Astrocyte (in vitro differentiated cells and primary cell): ENCODE measurements at places on chromosomes 5 and 9. TPM values are rescaled to one million over a fixed set of nuclear protein-coding genes. Genes with fewer than 3 reads are reported as not detected.

The ZDHHC11B gene
- total RNA-seq: 0.23 and 0.29 TPM in 2 replicates

DNA sequence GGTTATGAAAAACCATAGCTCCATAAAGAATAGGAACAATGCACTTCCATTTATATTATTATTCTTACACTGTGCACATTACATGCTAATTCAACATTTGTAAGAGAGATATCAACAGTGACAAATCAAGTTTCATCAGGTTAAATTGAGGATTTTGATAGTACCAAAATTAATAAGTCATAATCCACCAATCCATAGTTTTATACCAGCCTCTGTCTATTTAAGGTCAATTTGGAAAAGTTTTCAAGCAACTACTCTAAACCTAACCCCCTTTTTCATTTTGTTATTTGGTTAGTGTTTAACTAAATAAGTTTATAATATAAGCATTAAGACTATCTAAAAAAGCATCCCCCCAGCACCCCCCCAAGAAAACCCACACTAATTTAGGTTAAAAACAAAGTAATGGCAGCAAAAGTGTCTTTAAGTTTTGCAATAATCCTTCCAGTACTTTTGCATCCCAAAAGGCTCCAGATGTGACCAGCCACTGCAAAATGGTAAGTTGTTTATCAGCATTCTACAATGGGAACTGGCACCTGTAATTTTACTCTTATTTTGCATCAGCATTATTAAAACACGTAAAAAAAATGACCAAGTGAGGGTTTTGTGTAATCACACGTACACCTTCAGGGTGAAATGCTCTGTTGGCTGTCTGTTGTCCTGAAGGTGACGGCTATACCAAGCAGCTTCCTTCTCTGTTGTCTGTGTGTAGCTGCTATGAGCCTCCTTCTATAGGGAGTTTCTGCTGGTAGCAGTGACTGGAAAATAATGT lies 36.8 kb upstream of the SSBP2 start:
- DNase-seq: peak; percentile 69

DNA sequence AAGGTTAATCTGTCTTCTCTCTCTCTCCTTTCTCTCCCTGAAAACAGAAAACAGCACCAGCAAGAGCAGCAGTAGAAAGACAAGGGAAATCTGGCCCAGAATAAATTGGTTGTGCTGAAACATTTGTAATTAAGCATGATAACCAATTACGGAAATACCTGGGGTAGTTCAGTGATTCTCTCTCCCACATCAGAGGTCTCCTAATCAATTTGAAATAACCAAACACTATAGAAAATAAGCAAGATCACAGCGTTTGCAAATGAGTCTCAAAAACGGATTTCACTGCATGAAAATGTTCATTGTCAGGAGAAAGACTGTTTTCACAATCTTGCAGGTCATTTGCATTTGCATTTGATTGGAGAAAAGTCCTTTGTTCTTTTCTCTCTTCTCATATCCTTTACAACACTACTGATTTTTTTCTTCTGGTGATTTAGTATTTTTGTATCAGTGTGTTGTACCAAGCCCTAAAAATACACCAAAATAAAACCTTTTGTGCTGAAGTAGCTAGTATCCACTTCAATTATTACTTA lies 36.8 kb upstream of the CDH6 start:
- DNase-seq: no peak

The IRX4 gene
- 0.53 and 0.68 TPM in 2 replicates for total RNA-seq

The KCNV2 gene
- total RNA-seq: not detected in 2 replicates

GRCh38 chr9:100586093-100586492 lies 8.2 kb downstream of the CAVIN4 start:
- no peak for DNase-seq

DNA sequence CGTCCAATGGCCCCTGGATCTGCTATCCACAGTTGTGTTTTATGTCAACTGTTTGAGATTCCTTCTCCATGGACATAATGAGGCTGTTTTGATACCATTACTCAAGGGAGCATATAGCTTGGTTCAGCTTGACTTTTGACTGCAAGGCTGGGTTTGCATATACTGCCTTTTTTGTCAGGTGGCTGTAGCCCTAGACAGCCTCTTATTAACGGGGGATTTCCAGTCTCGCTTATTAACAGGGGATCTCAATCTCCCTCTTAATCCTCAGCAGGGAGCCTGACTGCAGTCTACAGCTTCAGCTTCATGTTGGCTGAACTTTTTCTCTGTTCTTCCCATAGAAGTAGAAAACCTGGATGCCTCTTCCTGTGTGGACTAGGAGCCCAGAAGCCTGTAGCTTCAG lies 73.7 kb upstream of the TNC start:
- no peak for DNase-seq

The CSF2 gene
- total RNA-seq: not detected in 2 replicates

The ATP10B gene
- total RNA-seq: not detected in 2 replicates

GRCh38 chr5:40691894-40692293 lies 12.2 kb downstream of the PTGER4 start:
- no peak for DNase-seq

GRCh38 chr9:9950813-9951212 lies 662.0 kb downstream of the PTPRD start:
- peak; percentile 70 for DNase-seq

The ARL10 gene
- total RNA-seq: 13.2 and 14.3 TPM in 2 replicates

The NXNL2 gene
- 0.62 and 1.6 TPM in 2 replicates for total RNA-seq

DNA sequence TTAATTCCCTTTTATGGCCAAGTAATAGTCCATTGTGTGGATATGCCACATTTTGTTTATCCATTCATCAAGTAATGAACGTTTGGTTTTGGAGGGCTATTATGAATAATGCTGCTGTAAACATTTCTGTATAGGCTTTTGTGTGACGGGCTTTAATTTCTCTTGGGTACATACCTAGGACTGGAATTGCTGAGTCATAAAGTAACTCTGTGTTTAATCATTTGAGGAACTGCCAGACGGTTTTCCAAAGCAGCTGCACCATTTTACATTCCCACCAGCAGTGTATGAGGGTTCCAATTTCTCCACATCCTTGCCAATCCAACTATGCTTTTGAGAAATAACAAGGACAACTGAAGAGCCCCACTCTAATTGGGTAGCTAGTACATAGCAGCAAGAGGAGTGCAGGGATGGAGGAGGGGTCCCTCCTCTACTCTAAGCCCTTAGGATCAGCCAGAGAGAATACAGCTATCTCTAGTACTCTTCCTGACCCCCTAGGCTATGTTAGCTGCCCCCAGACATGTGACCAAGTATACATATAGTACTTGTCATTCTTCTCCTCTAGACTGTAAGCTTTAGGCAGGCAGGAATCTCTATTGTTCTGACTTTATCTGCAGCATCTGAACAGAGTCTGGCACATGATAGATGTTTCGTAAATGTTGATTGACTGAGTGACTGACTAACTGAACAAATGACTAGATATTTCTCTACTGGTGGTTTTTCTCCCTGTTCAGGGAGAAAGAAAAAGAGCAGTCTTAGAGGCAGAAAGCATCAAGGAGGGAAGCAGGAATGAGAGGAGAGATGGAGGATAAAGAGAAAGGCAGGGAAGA lies 22.1 kb upstream of the MATR3 start:
- peak; percentile 92 for DNase-seq

The PAXX gene
- 15.3 and 18.8 TPM in 2 replicates for total RNA-seq

- DNase-seq: no peak
Observed at GRCh38 chr9:130159915-130160670, 12.1 kb upstream of the NCS1 start.

The NSG2 gene
- 0.09 and 0.38 TPM in 2 replicates for total RNA-seq

- peak; percentile 75 for DNase-seq
Observed at GRCh38 chr5:149486726-149487635, 64.3 kb downstream of the CSNK1A1 start.

DNA sequence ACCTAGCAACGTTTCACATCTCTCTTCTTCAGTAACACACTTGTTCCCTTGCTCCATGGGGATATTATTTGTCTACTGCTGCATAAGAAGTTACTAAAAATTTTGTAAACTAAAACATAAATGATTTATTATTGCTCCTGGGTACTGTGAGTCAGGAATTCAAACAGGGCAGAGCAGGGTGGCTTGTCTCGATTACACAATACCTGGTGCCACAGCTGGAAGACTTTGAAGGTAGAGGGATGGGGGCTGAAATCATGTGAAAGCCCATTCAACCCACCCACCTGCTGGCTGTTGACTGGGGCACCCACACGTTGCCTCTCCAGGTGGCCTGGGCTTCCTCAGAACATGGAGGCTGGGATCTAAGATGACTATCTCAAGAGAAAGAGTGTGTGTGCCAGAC lies 213.2 kb downstream of the ESM1 start:
- DNase-seq: no peak

- no peak for DNase-seq
Observed at GRCh38 chr9:12054235-12054634, 639.0 kb upstream of the TYRP1 start.

The ALDH1A1 gene
- total RNA-seq: 1.5 and 2.1 TPM in 2 replicates

- no peak for DNase-seq
Observed at GRCh38 chr5:39262981-39263380, 43.6 kb upstream of the FYB1 start.

- DNase-seq: no peak
Observed at GRCh38 chr5:91145333-91145620, 237.8 kb downstream of the ARRDC3 start.

DNA sequence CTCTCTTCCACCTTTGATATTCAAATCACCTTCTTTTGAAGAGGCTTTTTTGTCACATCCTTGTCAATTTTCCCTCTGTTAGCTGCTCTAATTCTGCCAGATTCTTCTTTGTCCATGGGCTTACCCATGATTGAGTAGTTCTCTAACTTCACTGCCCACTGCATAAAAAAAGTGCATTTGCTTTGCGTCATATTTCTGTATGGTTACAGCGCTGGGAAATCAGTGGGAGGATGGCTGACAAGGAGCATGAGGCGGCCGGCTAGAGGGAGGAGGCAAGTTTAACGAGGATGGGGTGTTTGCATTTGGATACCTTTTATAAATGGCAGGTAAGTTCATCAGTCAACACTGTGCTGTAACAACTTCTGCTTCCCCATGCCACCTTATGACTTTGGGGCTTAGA lies 116.5 kb upstream of the LHFPL2 start:
- no peak for DNase-seq

- DNase-seq: no peak
Observed at GRCh38 chr9:16175461-16175860, 622.6 kb downstream of the CCDC171 start.

DNA sequence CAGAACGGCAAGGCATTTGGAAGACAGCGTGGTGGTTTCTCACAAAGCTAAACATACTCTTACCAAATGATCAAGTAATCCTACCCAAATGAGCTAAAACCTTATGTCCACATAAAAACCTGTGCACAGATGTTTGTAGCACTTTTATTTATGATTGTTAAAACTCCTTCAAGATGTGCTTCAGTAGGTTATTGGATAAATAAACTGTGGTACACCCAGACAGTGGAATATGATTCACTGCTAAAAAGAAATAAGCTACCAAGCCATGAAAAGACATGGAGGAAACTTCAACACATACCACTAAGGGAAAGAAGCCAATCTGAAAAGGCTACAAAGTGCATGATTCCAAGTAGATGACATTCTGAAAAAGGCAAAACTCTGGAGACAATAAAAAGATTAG lies 94.2 kb downstream of the FOXD1 start:
- DNase-seq: peak; percentile 56

The TMC1 gene
- 0.10 TPM in 1 of 2 replicates, not detected in the other for total RNA-seq

The MED22 gene
- total RNA-seq: 25.2 and 28.8 TPM in 2 replicates

- no peak for DNase-seq
Observed at GRCh38 chr9:133529457-133529856, 4.7 kb upstream of the MYMK start.
